ENCODE measurements at places on chromosomes 3 and 15.

- no peak for DNase-seq
Measured at GRCh38 chr15:25725758-25726157, 137.4 kb downstream of the ATP10A start.

DNA sequence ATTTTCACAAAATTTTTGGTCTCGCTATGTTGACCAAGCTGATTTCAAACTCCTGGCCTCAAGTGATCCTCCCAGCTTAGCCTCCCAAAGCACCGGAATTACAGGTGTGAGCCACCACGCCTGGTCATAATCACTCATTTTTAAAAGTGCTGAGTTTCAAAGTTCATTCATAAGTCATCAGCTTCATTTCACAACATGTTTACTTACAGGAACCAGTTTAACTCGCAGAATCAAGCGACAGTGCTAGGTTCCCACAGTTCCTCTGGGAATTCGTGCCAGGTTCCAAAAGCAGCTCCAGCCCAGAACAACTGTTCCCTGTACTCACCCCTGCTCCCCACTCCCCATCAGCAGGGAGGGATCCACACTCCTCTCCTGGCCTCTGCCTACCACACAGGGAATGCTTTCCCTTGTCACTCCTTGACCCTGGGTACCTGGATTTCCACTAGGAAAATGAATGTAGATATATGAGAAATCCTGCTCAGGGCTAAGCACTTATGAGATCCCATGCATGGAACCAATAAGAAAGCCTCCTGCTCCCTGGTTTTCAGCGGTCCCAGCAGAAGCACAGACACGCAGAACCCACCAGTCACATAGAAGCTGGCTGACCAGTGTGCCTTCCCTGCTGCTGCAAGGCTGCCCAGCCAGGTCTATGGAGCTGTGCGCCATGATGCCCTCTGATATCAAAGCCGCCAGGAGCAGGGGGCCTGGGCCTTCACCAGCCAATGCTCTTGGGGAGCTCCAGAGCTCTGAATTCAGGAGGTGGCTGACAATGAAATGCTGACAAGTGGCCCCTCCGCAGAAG is 72.3 kb downstream of the ITGB5 start:
- DNase-seq, result no peak

- no peak for DNase-seq
Measured at GRCh38 chr3:69612791-69613190, 126.5 kb upstream of the MITF start.

GRCh38 chr3:18355832-18356231 is 69.3 kb downstream of the SATB1 start:
- DNase-seq, result no peak

- DNase-seq, result no peak
Measured at GRCh38 chr3:120094776-120095225, 554 bp upstream of the GSK3B start.

- no peak for DNase-seq
Measured at GRCh38 chr3:56923526-56924224, 121.9 kb upstream of the ARHGEF3 start.

GRCh38 chr3:197484204-197484901 is 71.4 kb downstream of the BDH1 start:
- DNase-seq, result no peak

DNA sequence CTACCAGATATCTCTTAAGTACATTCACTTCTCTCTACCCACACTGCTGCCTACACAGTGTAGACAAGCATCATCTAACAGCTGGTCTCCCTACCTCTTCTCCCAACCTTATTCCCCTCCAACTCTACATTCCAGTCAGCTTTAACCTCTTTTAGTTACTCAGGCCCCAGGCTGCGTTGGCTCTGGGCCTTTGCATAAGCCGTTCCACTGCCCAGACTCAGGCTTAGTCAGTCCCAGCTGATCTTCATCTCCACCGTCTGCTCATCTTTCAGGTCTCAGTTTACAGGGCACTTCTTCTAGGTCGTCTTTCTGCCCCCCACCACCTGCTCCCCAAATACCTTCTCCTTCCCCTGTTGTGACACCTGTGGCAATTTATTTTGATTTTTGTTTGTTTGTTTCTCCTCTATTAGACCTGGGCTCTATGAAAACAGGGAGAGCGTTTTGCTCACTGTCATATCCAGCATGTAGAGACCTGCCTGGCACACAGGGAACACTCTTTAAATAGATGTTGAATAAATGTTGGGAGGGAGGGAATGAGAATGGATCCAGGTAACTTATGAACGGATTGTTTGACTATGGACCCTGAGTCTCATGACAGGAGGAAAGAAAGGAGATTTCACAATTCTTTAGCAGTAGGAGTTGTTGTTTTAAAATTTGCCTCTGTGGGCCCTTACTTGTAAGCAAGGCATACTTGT is 11.1 kb downstream of the SLC27A2 start:
- DNase-seq, result no peak

DNA sequence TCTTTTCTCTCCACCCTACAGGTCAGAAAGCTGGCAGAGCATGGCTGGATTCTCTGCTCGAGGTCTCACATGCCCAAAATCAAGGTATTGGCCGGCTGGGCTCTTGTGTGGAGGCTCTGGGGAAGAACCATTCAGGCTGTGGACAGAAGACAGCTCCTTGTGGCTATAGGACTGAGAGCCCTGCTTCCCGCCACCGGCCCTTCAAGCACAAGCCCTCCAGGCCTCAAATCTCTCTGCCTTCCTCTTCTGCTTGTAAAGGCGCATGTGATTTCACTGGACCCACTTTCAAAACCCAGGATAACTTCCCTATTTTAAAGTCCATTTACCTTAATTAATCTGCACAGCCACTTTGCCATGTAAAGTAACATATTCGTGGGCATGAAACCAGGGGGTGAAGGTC is 36.2 kb upstream of the MGLL start:
- DNase-seq, result no peak

GRCh38 chr15:40847223-40847961 is 3.5 kb downstream of the SPINT1 start:
- no peak for DNase-seq

DNA sequence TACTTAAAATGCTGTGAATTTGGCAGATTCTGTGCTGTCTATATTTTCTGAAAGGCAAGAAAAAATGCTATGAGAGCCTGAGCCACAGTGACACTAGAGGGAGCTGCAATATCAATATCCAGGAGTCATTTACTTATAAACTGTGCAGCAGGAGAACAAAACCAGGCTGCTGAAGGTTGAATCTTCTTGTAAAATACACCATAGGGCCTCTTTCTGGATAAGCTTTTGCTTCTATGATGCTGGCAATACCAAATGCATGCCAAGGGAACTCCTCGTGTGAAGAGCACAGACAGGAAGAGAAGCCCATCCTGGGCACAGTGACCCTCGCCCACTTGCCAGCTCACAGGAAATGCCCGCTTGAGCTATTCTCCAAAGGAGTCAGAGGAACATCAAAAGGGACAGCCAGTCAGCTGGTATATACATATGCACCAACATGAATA is 48.0 kb upstream of the TSPAN3 start:
- no peak for DNase-seq

GRCh38 chr3:20878691-20879090 is 692.7 kb upstream of the SGO1 start:
- no peak for DNase-seq

DNA sequence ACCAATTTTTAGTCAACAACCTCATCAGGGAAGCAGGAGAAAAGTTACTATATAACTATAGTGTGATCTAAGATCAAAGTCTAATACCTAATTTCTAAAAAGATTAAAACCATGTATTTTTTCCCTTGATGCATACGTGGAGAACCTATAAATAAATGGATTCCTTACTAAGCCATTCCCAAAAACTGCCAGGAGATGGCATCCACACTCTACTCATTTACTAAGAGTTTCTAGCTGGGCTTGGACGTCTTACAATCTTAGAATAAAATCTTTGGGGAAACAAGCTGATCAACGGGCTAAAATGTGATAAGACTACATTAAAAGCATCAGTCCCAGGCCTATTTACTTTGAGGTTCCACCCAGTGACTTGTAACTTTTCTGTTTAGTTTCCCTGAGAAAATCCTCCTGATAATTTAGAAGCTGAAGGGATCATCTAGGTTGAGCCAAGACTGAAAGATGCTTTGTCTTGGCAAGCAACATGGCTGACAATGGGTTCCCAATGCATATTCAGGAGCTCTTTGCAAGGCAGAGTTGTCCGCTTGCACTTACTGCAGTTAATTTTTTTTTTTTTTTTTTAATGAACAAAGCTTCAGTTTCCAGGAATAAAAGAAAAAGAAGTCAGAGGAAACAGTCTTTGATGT is 85.5 kb upstream of the FGF12 start:
- no peak for DNase-seq

- DNase-seq, result no peak
Measured at GRCh38 chr15:52008698-52009434, 10.2 kb upstream of the MAPK6 start.

DNA sequence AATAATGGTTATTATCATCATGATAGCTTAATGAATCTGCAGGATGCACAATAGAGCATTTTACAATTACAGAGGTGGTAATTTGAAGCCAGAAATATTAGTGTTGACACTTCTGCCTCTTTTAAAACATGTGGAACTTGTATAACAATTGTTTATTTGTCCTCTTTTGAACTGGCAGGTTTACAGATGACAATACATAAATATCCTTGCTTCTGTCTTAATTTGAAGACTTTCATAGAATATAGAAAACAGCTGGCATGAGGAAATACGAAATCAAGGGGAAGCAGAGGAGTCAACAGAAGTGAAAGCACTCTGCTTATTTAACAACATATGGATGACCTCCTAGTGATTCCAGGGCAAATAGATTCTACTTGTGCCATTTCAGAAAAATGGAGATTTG is 270.5 kb upstream of the SGO1 start:
- DNase-seq, result no peak

DNA sequence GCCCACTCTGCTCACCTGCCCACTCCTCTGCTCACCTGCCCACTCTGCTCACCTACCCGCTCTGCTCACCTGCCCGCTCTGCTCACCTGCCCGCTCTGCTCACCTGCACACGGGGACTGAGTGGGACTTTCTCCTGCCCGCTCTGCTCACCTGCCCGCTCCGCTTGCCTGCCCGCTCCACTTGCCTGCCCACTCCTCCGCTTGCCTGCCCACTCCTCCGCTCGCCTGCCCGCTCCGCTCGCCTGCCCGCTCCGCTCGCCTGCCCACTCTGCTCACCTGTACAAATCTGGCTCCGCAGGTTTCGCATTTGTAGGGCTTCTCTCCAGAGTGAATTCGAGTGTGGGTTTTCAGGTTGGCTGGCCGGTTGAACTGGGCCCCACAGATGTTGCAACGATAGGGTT is 20.0 kb downstream of the BCL6 start:
- no peak for DNase-seq

DNA sequence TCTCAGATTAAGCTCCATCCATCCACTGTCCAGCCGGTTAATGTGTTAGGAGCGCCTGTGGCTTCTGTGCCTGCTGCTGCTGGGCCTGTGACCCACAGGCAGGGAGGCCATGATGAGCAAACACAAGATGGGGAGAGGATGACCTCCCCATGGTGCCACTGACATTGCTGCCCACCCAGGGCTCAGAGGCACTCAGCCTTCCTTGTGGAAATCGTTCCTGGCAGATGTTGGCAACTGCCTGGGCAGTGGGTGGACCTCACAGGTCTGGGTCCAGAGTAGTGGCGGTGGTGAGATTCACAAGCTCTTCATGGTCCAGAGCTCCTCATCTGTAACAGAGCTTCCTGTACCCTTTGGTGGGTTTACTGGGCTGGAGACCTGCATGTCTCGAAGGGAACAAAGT is 38.6 kb downstream of the SCN5A start:
- no peak for DNase-seq

DNA sequence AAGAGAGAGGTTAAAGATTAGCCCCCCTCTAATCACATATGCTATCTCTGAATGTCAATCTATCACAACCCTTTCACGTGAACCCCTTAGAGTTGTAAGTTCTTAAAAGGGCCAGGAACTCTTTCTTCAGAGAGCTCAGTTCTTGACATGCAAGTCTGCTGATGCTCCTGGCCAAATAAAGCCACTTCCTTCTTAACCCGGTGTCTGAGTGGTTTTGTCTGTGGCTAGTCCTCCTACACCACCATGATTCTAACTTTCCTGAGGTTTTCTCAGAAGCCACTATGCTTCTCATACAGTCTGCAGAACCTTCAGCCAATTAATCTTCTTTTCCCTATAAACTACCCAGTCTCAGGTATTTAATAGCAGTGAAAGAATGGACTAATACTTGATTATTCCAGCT is 231.1 kb upstream of the CNTN6 start:
- no peak for DNase-seq

GRCh38 chr15:84855136-84855535 is 29.3 kb upstream of the SLC28A1 start:
- DNase-seq, result no peak

DNA sequence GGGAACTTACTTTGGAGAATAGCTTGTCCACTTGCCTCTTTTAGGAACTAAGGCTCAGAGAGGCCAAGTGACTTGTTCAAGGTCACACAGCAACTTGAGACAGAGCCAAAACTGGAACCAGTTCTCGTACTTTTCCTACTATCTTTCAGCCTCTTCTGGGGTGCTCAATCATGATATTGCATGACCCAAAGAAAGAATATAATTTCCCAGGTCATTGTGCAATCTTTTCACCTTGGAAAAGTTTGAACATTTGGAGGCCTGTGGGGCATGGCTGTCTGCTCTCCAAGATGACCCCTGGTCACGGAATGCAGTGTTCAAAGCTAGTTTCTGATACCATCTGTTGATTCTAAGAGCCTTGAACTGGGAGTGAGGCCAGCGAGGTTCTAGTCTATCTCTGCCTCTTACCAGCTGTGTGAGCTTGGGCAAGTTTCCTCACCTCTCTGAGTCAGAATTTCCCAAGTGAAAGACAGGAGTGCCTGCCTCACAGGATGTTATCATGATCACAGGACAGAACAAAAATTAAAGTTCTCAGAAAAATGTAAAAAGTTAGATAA is 89.7 kb downstream of the BDH1 start:
- DNase-seq, result no peak

DNA sequence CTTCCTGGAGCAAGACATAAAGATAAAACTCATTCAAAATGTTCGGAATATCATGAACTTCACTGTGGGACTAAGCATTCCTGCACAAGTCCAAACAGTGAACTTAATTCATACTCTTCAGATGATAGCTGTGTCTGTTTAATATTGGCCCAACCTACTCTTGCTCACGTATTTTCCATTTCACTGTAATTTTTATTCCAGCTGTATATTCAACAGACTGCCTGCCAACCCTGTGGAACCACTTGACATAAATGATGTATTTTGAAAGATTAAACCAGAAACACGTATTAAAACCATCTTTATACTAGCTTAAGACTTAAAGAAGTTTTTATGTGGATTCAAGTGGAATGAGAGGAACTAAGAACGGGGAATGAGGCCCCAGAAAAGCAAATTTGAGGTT is 172.5 kb downstream of the TMEM108 start:
- DNase-seq, result no peak

DNA sequence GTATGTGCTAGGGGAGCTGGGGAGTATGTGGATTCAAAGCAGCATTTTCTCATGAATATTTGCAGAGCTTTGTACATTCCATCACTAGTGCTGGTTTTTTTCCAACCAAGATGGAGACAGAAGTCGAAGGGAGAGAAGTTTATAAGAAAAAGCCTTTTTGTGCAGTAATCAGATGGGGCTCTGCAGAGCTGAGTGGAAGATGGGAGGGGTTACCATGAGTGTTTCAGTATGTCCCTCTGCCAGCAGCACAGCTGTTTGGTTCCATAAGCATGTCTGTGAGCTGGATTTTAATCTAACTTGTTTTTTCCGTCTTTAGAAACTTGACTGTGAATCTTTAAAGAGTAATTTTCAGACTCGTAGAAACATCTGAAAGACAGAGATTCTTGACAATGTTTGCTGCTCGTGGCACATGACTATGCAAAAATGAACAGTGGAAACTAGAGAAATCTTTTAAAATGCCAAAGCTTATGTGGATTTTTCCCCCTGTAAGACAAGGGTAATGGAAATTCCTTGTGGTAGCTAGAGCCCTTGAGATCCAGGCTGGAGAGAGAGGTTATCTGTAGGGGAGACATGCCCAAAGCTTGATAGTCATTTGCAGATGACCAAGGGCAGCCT is 20.3 kb downstream of the STARD9 start:
- DNase-seq, result no peak

Measured in ovary (tissue), 10 donors.